Stimulated activated CD4-positive, alpha-beta T cell treated with anti-CD3 and anti-CD28 coated beads, TNF-alpha, amount 100 ng/mL, for 4 hours (primary cell): ENCODE measurements at places on chromosomes 3 and 15.

DNA sequence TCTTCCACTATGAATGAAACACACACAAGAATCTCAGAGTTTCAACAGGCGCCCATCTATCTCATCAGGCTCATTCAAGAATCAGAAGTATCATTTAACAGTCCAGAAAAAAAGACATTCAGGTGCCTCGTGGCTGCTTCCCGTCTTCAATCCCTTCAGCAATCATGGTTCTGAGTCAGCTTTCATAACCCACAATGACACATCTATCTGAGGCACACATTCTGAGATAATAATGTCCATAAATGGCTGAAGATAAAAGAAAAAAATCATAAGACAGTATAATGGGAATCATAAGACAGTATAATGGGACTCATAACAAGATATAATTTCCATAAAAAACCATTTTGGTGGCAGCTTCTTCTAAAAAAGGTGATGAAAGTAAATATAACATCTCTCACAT, 52.4 kb downstream of the TNIK start:
- DNase-seq, result no peak

DNA sequence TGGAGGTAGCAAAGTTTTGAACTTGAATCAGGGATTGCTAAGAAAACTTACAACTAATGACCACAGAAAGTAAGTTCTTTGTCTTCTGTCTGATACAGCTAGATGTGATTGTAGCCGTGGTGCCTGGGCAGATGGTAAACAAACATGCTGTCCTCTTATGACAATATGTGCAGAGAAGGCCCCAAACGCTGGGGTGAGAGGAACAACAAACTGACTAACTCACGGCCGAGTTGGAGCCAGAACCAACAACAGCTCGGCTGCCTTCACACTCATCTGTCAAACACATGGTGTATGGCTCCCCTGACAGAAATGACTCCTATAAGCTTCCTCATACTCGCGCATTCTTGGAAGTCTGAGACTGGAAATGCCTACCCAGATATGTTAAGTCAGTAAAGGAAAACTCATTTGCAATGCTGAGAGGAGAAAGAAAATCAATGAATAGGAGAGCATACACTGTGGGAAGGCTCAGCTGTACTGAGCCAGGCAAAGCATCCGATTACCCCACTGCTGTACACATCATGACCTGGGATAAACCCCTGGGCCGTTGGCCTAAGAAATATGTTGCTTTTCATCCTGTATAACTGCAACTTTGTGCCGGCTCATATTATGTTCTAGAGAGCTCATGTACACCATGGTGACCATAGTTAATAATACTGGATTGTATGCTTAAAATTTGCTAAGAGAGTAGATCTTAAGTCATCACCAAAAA, 5.7 kb downstream of the THBS1 start:
- DNase-seq, result no peak

GRCh38 chr15:100348578-100348977, 6.8 kb upstream of the ADAMTS17 start:
- DNase-seq, result no peak

GRCh38 chr3:134526319-134526718, 40.5 kb downstream of the CEP63 start:
- no peak for DNase-seq
